ENCODE measurements at places on chromosomes 5 and 9. TPM values are rescaled to one million over a fixed set of nuclear protein-coding genes. Genes with fewer than 3 reads are reported as not detected.

Gene DBN1
- 54.9 TPM for total RNA-seq

Gene PCDHB8
- total RNA-seq: 0.28 TPM

Gene ACSL6
- total RNA-seq: 0.10 TPM

Gene FAM200C
- 1.8 TPM for total RNA-seq

Gene TMEM161B
- 6.5 TPM for total RNA-seq

Gene CNTLN
- 4.3 TPM for total RNA-seq

Gene DAPK1
- 23.8 TPM for total RNA-seq

Gene ERBIN
- 22.1 TPM for total RNA-seq

Gene SYK
- total RNA-seq: 0.03 TPM

Gene STK32A
- total RNA-seq: 0.13 TPM

Gene MCTP1
- 9.5 TPM for total RNA-seq

Gene APBA1
- total RNA-seq: 0.28 TPM

Gene PRR7
- total RNA-seq: 13.8 TPM

Gene PAEP
- total RNA-seq: 0.25 TPM

Gene CHSY3
- total RNA-seq: 0.07 TPM

Gene ERAP2
- total RNA-seq: 1.4 TPM

Gene GRXCR2
- not detected for total RNA-seq

Gene COL23A1
- total RNA-seq: not detected

Measured in A549 treated with AZD2906 at 1 μM for 4 hours (cell line).